ENCODE measurements at places on chromosomes 4 and X. TPM values are rescaled to one million over a fixed set of nuclear protein-coding genes. Genes with fewer than 3 reads are reported as not detected.

DNA sequence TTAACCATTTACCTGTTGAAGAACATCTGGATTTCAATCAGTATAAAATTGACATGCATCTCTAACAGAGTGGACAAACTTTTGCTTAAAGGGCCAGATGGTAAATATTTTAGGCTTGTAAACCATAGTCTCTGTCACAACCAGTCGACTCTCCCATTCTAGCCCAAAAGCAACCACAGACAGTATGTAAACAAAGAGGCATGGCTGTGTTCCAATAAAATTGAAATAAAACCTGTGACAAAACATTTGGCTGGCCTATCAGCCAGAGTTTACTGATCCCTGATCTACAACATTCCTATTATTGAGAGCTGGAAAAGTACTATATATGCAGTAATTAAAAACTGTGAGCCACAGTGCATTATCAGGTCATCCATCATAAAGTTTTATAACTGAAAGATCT lies 3.2 kb downstream of the CENPC start:
- H3K4me3 ChIP-seq = no peak overlapping the region
- DNase-seq = no peak
- peaks cover 6% of the 10 kb centered on the region for H3K36me3 ChIP-seq
- H3K27me3 ChIP-seq = no peaks in the 10 kb centered on the region
- H3K27ac ChIP-seq = no peak overlapping the region

HHIP gene
- total RNA-seq = 0.66 TPM

- H3K27ac ChIP-seq = no peak overlapping the region
- H3K4me1 ChIP-seq = no peaks in the 10 kb centered on the region
- no peak for DNase-seq
- no peak overlapping the region for H3K4me3 ChIP-seq
- no peaks in the 10 kb centered on the region for H3K27me3 ChIP-seq
Measured at GRCh38 chr4:184705692-184706091, 28.2 kb downstream of the CENPU start.

DNA sequence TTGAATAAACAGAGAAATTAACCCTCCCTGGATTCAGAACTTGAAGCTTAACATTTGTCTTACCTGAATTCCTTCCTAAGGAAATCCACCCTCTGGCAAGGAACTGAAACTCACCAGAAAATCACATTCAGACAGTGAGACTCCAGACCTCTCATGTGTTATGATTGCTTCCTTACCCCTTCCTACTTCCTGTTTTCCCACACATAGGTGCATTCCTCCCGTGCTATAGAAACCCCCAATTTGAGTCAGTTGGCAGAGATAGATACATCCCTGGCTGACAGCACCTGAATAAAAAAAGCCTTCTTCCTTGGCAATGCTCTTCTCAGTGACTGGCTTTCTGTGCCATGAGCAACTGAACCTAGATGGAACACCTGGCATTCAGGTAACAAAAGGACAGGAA lies 157.0 kb upstream of the SMIM31 start:
- H3K4me1 ChIP-seq = no peaks in the 10 kb centered on the region
- H3K4me3 ChIP-seq = no peak overlapping the region
- no peak for DNase-seq
- no peak overlapping the region for H3K27ac ChIP-seq
- H3K36me3 ChIP-seq = no peaks in the 10 kb centered on the region
- H3K27me3 ChIP-seq = no peaks in the 10 kb centered on the region

GRCh38 chr4:153344131-153345011 lies at the start of gene MND1:
Gene MND1, plus strand, starts transcription at chr4:153344688. Its CDS starts 50 bp downstream, at chr4:153344738.
- no peaks in the 10 kb centered on the region for H3K36me3 ChIP-seq
- peak within 1 kb of the TSS; percentile 39 for H3K4me3 ChIP-seq
- no peak within 1 kb of the TSS for H3K27ac ChIP-seq
- H3K27me3 ChIP-seq = no peaks in the 10 kb centered on the region
- H3K4me1 ChIP-seq = peaks cover 22% of the 10 kb centered on the region

GRCh38 chr4:186957952-186958555 lies 234.4 kb upstream of the FAT1 start:
- no peak overlapping the region for H3K27ac ChIP-seq
- H3K4me1 ChIP-seq = peaks cover 9% of the 10 kb centered on the region
- DNase-seq = no peak
- H3K4me3 ChIP-seq = no peak overlapping the region

GRCh38 chr4:139875411-139875825 lies 209.8 kb downstream of the MGST2 start:
- H3K36me3 ChIP-seq = no peaks in the 10 kb centered on the region
- no peak overlapping the region for H3K4me3 ChIP-seq
- no peak for DNase-seq
- no peak overlapping the region for H3K27ac ChIP-seq
- H3K27me3 ChIP-seq = no peaks in the 10 kb centered on the region

GRCh38 chrX:119899125-119899524 lies 3.4 kb downstream of the AKAP14 start:
- H3K36me3 ChIP-seq = no peaks in the 10 kb centered on the region
- H3K4me1 ChIP-seq = no peaks in the 10 kb centered on the region
- no peak overlapping the region for H3K4me3 ChIP-seq
- no peaks in the 10 kb centered on the region for H3K27me3 ChIP-seq
- DNase-seq = peak; percentile 3

DNA sequence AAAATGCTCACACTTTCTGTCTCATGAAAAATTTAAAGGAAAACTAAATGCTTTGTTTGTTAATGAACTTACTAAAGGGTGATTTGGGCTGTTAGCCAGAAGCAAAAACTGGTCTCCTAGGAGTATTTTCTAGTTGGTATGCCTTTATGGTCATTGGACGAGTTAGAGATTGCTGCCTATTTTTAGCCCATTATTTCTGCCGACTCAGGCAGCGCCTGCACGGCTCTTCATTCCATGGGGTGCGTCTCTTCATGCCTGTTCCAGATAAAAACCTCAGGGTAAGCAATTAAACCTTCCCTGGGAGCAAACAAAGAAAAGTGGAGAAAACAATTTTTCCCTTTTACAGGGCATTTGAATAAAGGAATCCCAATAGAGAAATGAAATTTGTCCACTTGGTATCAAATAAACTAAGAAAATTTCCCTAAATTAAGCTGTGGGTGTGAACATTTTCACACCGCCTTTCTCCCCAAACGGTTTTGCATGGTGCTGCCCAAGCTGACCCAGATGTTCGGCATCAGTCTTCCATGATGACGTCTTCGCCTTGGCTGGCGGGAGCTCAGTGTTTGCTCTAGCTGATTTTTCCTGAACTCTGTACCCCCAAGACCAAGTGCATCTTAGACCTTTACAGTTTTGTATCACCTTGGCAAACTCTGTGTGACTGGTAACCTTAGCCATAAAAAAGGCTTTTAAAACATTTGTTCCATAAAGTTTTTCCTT lies 61.7 kb upstream of the ADGRG2 start:
- no peaks in the 10 kb centered on the region for H3K36me3 ChIP-seq
- H3K4me1 ChIP-seq = no peaks in the 10 kb centered on the region
- H3K27ac ChIP-seq = no peak overlapping the region
- H3K4me3 ChIP-seq = no peak overlapping the region
- DNase-seq = no peak

IL2 gene
- not detected for total RNA-seq

DNA sequence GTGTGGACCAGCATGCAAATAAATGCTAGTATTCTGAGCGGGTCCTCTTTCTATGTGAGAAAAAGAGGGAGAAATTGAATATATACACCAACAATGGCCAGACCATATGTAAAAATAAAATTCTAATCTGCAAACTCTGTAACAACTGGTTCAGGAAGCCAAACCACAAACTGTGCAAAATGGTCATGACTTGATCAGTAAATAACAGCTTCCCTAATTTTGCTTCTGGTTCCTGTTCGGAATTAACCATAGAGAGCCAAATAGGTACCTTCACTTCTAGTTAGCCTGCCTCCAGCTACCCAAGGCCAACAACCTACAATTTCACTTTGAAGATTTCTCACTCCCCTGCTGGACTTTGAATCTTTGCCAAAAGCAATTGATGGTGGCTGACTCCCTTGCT lies 1313.2 kb downstream of the ADGRL3 start:
- H3K27me3 ChIP-seq = no peaks in the 10 kb centered on the region
- no peaks in the 10 kb centered on the region for H3K36me3 ChIP-seq
- no peak overlapping the region for H3K4me3 ChIP-seq
- no peaks in the 10 kb centered on the region for H3K4me1 ChIP-seq

- H3K27me3 ChIP-seq = no peaks in the 10 kb centered on the region
- peaks cover 17% of the 10 kb centered on the region for H3K4me1 ChIP-seq
- no peaks in the 10 kb centered on the region for H3K36me3 ChIP-seq
- H3K27ac ChIP-seq = no peak overlapping the region
Measured at GRCh38 chr4:3037957-3038461, 36.3 kb downstream of the HTT-AS start.

GRCh38 chr4:112083587-112084347 lies 61.5 kb upstream of the FAM241A start:
- no peaks in the 10 kb centered on the region for H3K27me3 ChIP-seq
- no peaks in the 10 kb centered on the region for H3K36me3 ChIP-seq
- no peaks in the 10 kb centered on the region for H3K4me1 ChIP-seq
- H3K4me3 ChIP-seq = no peak overlapping the region
- H3K27ac ChIP-seq = no peak overlapping the region

BDH2 gene
- 25.4 TPM for total RNA-seq

GRCh38 chrX:44113337-44113736 lies 140.1 kb upstream of the NDP start:
- no peak for DNase-seq
- no peak overlapping the region for H3K27ac ChIP-seq
- no peaks in the 10 kb centered on the region for H3K4me1 ChIP-seq
- no peaks in the 10 kb centered on the region for H3K36me3 ChIP-seq
- no peak overlapping the region for H3K4me3 ChIP-seq

- H3K27me3 ChIP-seq = no peaks in the 10 kb centered on the region
- H3K4me3 ChIP-seq = no peak overlapping the region
- H3K4me1 ChIP-seq = no peaks in the 10 kb centered on the region
- H3K36me3 ChIP-seq = no peaks in the 10 kb centered on the region
Measured at GRCh38 chrX:152907084-152907651, 9.3 kb downstream of the ZNF185 start.

DNA sequence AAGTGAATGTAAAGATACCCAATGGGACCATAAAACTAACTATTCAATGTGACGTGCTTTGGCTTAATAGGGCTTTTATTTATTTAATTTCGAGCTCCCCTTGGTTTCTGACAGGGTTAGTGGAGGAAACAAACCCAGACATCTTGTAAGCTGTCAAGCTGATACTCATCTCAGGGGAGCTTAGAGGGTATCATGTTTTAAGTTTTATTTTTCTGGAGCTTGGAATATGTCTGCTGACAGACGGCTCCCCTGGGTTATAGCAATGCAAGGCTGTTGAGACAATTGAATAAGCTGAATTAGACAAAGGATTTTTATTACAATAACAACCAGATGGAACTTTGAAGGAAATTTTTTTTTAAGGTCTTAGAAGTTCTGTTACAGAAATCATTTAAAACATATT lies 456.5 kb downstream of the IL1RAPL1 start:
- no peaks in the 10 kb centered on the region for H3K36me3 ChIP-seq
- H3K4me3 ChIP-seq = no peak overlapping the region
- no peaks in the 10 kb centered on the region for H3K4me1 ChIP-seq

DNA sequence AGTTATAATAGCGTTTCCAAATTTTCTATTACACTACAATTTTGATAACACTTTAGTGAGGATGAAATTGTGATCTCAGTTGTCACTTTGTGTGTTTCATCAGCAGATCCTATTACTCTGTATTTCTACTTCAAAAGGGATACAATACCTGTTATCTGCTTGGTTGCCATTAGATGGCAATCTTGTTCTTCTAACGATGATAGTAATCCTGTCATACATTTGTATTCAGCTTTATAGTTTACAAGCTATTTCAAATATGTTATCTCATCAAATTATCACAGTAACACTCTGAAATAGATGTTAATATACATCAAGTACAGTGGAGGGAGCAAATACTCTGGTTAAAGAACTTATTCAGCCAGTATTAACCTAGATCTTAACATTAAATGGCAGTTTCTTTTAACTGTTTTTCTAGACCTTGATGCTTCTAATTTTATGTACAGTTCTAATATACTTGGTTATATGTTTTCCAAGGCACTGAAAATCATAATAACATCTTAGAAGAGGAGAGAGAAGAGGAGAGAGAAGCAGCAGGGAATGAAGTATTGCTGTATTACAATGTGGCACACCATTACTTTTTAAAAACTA lies 292.0 kb downstream of the CCSER1 start:
- no peak for DNase-seq
- no peak overlapping the region for H3K4me3 ChIP-seq
- H3K4me1 ChIP-seq = no peaks in the 10 kb centered on the region
- H3K27ac ChIP-seq = no peak overlapping the region

DNA sequence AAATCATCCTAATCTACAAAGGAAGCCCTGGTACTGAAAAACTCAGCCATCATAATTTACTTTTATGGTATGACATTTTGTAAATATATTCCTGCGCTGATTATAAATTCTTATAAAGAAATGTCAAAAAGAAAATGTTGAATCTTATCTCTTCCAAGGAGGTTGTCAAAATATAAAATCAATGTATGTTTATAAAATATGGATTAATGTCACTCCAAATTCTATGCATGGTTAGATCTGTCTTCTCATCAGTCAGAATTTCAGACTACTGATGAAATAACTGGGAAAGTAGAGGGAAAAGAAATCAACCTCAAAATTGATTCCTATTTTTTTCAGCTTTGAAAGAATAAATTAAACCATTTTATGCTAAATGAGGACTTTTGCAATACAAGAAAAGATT lies 120.0 kb upstream of the MAB21L2 start:
- H3K27ac ChIP-seq = no peak overlapping the region
- H3K36me3 ChIP-seq = no peaks in the 10 kb centered on the region
- no peak overlapping the region for H3K4me3 ChIP-seq
- no peaks in the 10 kb centered on the region for H3K4me1 ChIP-seq

LIN54 gene
- 2.0 TPM for total RNA-seq

PLAC8 gene
- total RNA-seq = 2.6 TPM

TCEAL6 gene
- total RNA-seq = not detected

SCRG1 gene
- not detected for total RNA-seq

- H3K4me1 ChIP-seq = peaks cover 92% of the 10 kb centered on the region
- DNase-seq = no peak
- H3K4me3 ChIP-seq = no peak overlapping the region
- no peaks in the 10 kb centered on the region for H3K27me3 ChIP-seq
- H3K36me3 ChIP-seq = no peaks in the 10 kb centered on the region
Measured at GRCh38 chr4:102817613-102818268, 9.6 kb downstream of the UBE2D3 start.

- no peak for DNase-seq
- H3K36me3 ChIP-seq = no peaks in the 10 kb centered on the region
- no peak overlapping the region for H3K27ac ChIP-seq
- no peaks in the 10 kb centered on the region for H3K27me3 ChIP-seq
Measured at GRCh38 chr4:124932447-124932846, 219.9 kb upstream of the ANKRD50 start.

DNA sequence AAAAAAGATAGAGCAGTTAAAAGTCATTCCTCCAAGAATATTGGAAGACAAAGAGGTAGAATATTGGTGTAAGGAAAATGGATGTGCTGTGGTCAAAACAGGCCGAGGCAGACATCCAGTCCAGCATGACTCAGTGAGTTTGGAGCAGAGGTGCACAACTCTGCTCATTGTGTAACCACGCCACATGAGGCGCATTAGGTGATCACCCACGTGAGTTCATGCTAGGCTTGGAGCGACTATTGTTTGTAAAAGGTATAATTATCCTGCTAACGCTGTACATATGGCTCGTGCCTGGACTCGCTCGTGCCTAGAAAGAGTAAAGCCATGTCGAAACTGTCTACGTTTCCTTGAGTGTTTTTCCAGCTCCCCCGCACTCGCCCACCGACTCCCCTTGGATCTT lies 23.9 kb downstream of the C4orf54 start:
- no peaks in the 10 kb centered on the region for H3K27me3 ChIP-seq
- H3K4me1 ChIP-seq = peaks cover 11% of the 10 kb centered on the region
- H3K4me3 ChIP-seq = no peak overlapping the region
- no peak overlapping the region for H3K27ac ChIP-seq

- H3K27ac ChIP-seq = no peak overlapping the region
- H3K27me3 ChIP-seq = no peaks in the 10 kb centered on the region
- H3K36me3 ChIP-seq = no peaks in the 10 kb centered on the region
- no peak for DNase-seq
- no peaks in the 10 kb centered on the region for H3K4me1 ChIP-seq
Measured at GRCh38 chrX:10001496-10001895, 34.3 kb downstream of the CLDN34 start.
